ENCODE measurements at places on chromosomes 16 and 17.
A peak's percentile ranks its signal among the peaks of the same experiment; 100 is the strongest.

DNA sequence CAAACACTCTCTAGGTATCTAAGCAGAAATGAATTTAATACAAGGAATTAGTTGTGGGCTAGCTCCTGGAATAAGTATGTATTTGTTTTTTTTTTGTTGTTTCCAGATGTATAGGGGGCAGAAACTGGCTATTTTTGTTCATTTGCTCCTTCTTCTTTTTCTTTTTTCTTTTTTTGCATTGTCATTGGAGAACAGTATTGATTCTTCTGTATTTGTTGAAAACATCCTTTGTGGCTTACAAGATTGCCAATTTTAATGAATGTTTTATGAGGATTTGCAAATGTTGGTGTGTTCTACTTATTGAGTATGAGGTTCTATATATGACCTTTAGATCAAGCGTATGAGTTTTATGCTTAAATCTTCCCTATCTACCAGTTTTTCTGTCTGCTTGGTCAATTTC lies 5.6 kb upstream of the PCTP start:
- DNase-seq, result no peak

DNA sequence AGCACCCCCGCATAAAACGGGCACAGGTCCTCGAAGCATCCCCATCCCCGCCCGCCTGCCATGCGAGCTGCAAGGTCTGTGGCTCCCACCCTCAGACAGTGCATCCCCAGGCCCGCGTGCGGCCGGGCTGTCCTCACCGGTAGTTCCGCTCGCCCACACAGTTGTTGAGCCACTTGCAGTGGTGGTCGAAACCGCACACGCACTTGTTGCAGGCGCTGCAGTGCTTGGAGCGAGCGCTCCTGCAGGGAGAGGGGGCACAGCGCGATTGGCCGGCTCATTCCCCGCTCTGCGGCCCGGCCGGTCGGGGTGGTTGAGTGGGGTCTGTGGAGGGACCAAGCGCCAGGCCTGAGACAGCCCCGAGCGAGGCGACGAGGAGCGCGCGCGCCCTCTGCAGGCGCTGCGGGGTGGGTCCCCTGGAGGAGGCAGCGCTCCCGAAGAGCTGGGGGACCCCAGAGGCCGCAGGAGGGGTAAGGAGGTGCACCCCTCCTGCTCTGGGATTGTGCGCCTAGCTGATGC lies 6.0 kb upstream of the TPPP3 start:
- DNase-seq, result no peak

- peak; percentile 62 for DNase-seq
These were observed 5.4 kb downstream of the NAT9 start for GRCh38 chr17:74770498-74771318.

DNA sequence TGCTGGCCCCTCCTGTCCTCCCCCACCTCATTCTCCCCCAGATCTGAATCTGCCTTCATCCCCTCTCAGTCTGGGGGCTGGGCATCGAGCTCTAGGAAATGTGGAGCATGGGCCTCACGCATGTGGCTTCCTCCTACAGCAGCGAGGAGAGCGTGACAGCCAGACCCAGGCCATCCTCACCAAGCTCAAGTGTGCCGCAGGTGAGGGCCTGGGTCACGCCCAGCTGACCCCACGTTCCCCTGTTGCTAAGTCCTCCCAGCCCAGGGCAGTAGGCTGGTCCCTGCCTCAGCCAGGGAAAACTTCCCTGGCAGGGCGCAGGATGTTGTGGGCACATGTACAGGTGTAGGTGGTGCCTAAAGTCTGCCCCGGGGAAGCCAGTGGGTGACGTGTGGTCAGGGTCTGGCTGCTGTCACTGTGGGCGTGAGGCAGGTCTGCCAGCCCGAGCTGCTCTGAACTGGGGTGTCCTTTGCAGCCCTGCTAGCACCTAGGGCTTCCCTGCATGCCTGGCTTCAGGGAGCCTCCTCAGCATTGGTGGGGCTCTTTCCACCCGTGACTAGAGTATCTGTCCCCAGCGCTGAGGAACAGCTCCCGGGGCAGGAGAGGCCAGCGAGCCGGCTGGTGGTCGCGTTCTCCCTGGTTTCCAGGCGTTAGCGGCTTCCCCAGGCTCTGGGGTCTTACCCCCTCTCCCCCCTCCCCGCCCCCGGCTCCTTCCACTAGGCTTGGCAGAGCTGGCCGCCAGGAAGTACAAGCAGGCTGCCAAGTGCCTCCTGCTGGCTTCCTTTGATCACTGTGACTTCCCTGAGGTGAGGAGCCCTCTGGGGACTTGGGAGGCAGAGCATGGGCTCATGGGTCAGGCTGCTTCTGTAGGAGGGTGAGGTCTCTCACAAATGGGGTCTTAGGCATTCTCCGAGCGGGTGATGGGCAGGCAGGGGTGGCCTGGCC lies 3.6 kb downstream of the GPS1 start:
- DNase-seq, result no peak

GRCh38 chr17:80665792-80666191 lies 121.2 kb downstream of the RPTOR start:
- no peak for DNase-seq

DNA sequence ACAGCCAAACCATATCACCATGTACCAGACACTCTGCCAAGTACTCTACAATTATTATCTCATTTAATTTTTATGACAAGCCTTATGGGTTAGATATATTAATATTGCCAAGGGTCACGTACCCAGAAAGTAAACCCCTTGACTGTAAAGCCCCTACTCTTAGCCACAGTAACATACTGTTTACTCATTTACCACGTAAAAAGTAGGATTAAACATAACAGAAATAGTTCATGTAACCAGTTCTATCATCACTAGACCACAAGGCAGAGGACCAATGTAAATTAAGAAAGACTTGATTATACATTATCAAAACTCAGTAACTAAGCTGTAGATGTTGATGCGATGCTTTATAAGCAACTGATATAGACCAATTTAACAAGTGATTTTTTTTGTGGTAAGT lies 101.5 kb upstream of the CNTNAP4 start:
- DNase-seq, result no peak

DNA sequence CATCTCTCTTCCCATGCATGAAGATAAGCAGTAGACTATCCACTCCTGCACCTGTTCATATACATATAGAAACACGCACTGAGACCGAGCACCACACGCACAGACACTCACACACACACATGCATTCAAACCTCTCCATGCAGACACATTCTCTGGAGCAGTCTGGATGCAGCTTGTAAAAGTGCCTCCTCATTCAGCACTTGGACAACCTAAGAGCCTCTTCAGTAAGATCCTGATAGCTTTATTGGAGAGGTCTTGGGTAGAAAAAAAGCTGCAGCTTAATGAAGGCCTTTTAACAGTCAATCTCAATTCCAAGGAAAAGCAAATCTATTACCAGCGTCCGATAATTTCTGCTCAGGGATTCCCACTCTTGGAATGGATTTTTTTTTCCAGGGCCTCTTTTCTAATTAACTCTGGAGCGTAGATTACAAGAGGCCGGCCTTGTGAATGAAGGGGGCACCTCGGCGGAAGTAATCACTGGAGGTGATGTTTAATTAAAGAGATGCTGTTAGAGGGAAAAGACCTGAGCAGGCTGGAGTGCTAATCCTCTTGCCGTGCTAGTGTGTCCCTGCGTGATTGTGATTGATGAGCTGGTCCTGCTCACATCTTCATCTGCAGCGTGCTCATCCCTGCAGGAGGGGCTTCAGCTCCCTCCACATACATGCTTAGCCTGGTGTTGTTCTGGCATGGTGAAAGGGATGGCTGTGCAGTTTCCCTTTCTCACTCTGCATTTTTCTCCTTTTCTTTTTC lies 155.1 kb downstream of the RBFOX1 start:
- DNase-seq, result no peak

GRCh38 chr16:24523569-24523968 lies 15.8 kb upstream of the RBBP6 start:
- DNase-seq, result no peak

DNA sequence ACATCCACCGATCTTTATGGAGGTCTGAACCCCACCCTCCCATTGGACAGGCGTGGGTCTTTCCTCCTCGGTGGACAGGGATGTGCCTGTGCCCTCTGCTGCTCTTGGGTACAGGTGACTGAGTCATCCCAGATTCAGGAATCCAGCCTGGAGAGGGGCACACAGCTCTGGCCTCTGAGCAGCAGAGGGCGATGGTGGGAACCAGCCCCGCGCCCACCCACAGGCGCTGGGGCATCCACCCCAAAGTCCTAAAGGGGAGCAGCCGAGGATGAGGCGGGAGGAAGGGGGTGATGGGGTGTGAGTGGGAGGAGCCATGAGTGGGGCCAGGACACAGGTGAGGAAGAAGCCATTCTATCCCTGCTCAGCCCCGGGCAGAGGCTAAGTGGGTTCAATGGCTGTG lies 35.0 kb downstream of the ENGASE start:
- no peak for DNase-seq

GRCh38 chr16:77767211-77767610 lies 21.2 kb upstream of the VAT1L start:
- no peak for DNase-seq

- DNase-seq, result no peak
These were observed 26.0 kb upstream of the MPHOSPH6 start for GRCh38 chr16:82195917-82196494.

GRCh38 chr16:30551781-30552180 lies 6.4 kb downstream of the ZNF764 start:
- DNase-seq, result peak; percentile 53

GRCh38 chr17:77395501-77396048 lies 254.8 kb downstream of the SEC14L1 start:
- DNase-seq, result no peak

- peak; percentile 12 for DNase-seq
These were observed 588.7 kb downstream of the CDH13 start for GRCh38 chr16:83215406-83216001.

DNA sequence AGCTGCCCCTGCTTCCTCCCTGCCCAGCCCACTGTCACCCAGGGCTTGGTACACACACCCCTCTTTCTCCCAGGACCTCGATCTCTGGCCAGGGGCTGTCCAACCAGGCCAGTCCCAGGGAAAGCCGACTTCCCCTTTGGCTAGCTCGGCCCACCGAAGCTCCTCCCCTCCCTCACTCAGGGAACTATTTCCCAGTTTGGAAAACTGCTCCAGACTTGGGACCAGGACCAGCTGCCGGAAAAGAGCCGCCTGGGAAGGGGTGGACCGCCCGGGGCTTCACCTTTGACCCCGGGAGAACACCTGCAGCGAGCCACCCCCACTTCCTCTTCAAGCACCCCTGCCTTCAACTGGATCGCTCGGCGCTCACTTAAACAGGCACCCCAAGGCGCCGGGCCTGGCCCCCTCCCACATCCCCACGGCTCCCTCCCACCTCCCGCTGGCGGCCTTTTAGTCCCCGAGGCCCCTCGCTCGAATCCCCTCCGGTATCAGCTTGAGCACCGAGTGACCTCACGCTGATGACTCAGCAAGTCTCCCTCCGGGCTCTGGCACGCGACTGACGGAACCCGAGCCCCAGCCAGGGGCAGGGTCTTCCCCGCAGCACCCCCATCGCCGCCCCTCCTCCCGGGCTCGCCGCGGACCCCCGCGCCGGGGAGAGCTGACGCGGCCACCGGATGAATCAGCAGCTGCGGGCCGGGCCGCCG lies 934 bp downstream of the MAFG start:
- peak; percentile 55 for DNase-seq

- DNase-seq, result no peak
These were observed 341.0 kb downstream of the CPPED1 start for GRCh38 chr16:12462426-12463280.

DNA sequence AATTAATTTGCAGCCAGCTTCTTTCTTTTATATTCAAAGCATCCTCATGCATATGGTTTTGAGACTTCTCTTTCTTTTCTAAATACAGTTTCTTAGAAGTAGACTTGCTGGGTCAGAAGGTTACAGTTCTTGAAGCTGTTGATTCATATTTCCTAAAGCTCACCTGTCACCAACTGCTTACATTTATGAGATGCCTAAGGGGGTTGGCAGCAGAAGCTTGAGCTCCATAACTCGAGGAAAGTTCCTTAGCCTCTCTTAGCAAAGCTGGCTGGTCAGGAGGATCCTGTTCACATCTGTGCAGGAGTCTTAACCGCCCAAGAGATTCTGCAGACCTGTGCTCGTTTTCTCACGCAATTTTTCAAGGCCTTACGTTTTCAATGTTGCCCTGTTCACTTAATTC lies 218.8 kb downstream of the SNX29 start:
- no peak for DNase-seq

GRCh38 chr17:78317794-78318400 lies 42.0 kb downstream of the SOCS3 start:
- DNase-seq, result no peak

GRCh38 chr17:4939546-4939795 lies 375 bp downstream of the SLC25A11 start:
- DNase-seq, result no peak

DNA sequence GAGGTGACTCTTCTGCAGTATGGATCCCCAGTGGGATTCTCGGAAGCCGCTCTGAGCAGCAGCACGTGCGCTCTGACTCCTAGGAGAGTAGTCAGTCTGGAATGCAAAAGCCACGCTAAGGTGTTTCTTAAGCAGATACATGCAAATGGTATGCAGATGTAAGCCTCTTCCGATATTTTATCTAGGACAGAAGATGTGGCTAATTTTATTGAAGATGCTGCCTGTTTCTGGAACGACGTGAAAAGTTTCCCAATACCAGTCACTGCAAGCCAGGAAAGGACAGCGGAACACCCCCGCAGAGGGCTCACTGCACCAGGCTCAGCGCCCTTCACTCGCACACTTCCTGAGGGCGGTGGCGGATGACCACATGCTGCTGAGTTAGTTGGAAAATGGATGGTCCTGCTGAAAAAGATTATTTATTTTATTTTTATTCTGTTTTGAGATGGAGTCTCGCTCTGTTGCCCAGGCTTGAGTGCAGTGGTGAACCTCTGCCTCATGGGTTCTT lies 10.1 kb downstream of the FADS6 start:
- DNase-seq, result no peak

- no peak for DNase-seq
These were observed 195.9 kb upstream of the TBX2 start for GRCh38 chr17:61203671-61204131.

- peak; percentile 87 for DNase-seq
These were observed 64.4 kb upstream of the DNAJA2 start for GRCh38 chr16:47037746-47038458.

DNA sequence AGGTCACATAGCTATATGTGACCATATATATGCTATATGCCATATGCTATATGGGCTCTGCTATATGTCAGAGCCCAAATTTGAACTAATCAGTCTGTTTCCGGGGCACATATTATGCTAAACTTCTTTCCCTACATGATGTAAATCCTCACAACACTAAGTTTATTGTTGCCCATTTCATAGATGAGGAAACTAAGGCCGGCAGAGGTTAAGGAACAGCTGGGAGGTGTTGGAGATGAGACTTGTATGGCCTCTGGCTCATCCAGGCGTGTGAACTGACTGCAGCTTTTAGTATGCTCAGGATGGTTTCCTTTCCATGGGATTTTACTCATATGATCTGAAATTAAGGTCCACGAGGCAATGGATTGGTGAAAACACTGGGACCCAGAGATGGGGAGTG lies 17.5 kb upstream of the CNOT1 start:
- DNase-seq, result no peak

GRCh38 chr16:4240624-4241023 lies 1.3 kb downstream of the SRL start:
- no peak for DNase-seq

Data from T-helper 2 cell (primary cell).